ENCODE measurements at places on chromosomes 1 and 21.
A peak's percentile ranks its signal among the peaks of the same experiment; 100 is the strongest.

DNA sequence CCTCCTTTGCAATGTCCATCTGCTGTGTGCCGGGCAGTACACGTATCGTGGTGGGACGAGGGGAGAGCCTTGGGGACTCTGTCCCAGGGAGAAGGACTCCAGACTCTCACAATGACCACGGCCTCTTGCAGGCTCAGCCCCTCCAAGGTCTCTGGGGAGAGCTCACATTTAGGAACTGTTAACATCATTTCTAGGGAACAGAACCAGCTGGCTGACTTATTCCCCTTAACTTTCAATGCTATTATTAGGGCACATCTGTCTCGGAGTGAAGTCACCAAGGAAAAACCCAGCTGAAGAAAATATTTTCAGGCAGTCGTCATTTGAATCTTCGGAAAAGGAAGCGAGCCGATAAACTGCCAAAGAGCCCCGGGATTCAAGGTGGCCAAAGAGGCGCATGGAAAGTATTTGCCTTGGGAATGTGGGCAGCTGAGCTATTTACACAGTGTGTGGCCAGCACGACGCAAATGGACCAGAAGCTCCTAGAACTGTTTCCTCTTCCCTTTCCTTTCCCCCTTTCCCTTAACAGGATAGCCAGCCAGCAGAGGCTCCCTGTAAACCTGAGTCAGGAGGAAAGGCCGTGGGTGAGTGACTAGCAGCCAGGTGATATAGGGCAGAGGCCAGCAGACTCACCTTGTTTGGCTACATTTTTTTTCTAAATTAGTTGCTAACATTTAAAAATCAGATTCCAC is 74.5 kb downstream of the ITPKB start:
- DNase-seq, result no peak

GRCh38 chr1:64282351-64282750 is 78.9 kb downstream of the UBE2U start:
- DNase-seq, result no peak

DNA sequence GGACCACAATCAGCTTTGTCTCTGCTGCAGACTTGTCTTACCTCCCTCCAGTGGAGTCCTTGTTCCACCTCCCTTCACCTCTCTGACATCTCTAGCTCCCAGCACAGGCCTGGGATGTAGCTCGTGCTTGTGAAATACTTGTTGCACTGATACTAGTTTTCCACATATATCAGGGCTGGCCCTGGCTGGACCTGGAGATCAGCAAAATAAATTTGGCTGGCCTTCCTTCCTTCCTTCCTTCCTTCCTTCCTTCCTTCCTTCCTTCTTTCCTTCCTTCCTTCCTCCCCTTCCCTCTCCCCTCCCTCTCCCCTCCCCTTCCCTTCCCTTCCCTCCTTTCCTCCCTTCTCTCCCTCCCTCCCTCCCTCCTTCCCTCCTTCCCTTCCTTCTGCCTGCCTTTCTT is 196.5 kb downstream of the HIVEP3 start:
- no peak for DNase-seq

DNA sequence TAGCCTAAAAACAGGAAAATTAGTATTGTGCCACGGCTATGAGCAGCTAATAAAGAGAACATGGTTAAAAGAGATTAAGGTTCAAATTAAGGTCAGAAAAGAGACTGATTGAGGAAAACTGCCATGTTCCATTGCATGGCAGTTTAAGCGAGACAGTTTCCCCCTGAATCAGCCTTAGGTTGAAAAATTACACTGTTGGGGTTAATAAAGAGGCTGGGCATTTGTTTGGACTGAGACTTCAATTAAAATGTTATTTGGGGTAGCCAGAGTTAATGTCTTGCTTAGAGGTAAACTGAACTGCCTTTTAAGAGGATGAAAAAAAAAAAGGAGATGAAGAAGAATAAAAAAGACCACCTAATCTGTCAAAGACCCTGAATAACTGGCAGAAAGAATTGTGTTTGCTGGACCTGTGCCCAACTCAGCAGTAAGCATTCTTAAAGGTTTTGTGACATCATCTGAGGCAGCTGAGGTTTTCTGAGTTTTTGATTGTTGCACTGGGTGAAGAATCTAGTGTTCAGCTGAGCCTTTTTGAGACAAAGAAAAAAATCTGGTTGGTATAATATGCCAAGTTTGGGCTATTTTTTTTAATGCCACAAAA is 17.7 kb upstream of the PROX1 start:
- DNase-seq, result no peak

GRCh38 chr1:151175041-151175741 is 590 bp downstream of the TMOD4 start:
- DNase-seq, result no peak

GRCh38 chr1:240337781-240338180 is 246.1 kb downstream of the FMN2 start:
- peak; percentile 89 for DNase-seq

DNA sequence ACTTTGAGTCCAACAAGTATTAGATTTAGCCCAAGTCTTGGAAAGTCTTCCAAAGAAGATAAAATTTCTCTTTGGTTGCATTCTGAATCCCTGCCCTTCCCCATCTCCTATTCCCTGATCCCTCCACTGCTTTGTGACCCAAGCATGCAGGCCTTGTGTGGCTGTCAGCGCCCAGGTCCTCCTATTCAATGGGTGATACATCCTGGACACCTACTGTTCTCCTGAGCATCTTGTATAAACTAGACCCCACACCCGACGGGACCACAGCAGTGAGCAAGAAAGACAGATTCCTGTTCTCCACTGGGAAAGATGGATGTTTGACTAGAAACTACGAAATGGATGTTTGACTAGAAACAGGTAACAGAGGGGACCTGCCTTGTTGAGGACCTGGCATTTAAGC is 136.6 kb downstream of the KIF26B start:
- no peak for DNase-seq

All from non-pigmented ciliary epithelial cell (primary cell).